ENCODE measurements at places on chromosomes 11 and 22.
A peak's percentile ranks its signal among the peaks of the same experiment; 100 is the strongest.

DNA sequence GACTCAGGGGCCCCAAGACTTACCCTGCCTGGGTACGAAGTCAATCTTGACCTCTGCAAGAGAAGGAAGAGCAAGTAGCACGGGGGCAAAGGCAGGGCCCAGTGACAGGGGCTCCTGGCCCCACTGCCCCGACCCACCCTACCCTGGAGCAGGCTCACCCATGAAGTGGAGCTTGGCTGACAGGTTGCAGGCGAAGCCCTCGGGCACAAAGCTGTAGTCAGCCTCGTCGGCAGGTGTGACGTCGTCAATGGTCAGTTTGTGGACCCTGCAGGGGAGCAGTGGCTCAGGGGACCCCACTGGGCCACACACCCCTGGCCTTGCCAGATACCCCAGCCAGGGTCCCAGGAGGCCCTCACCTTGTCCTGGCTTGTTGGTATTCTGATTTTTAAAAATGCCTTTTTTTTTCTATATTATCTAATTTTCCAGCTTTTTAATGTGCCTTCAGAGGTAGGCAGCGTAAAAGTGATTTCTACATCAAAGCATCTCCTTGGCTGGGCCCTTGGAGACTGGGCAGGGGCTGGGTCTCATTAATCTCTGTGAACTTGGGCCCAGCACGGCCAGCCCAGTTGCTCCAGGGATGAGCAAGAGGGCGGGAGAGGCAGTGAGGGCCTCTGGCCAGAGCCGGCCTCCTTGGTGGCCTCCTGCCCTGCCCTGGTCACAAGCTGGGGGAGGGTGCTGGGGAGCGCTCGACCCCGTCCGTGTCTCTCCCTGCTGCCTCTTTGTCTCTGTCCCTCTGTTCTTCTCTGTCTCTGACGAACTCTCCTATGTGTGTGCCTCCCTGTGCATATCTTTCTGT lies 11.3 kb downstream of the MYBPC3 start:
- no peak for DNase-seq

- DNase-seq, result no peak
These were observed 9.0 kb downstream of the RAC2 start for GRCh38 chr22:37234736-37235711.

DNA sequence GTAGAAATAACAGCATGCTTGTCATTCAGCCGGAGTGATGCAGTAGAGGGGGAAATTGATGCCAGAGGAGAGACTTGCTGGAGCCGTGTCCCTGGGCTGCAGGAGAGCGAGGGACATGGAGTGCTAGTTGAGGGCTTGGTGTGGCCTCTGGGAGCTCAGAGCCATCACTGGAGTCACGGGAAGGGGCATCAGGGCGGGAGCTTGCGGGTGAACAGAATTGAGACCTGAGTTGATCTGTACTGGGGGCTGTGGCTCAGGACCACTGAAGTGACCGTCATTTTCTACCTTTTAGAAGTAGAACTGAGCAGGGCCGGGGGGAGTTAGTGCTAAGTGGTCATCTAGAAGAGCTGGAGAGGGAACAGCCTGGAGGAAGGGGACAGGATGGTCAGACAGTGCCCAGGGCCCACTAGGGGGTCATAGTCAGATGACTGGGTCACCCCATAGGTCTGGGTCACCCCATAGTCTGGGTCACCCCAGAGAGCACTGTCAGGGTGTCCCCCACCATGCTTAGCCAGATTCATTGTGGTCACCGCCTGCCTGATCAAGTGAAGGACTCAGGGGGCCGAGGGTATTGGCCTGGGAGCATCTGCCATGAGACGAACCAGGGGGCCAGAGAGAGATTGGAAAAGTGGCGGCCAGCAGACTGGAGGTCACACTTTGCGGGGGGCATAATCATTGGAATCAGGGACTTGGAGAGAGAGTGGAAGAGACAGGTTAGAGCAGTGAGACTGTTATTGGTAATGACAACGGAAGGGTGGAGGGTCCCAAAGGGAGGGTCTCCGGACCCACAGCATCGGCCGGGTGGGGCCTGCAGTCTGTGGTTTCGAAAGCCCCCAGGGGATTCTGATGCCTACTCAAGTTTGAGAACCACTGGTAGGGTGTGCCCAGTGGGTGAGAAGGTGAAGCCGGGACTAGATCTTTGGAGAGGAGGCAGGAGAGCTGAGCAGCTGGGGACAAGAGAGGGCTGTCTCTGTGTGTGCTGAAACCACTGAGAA lies 15.2 kb downstream of the RIBC2 start:
- DNase-seq, result no peak

DNA sequence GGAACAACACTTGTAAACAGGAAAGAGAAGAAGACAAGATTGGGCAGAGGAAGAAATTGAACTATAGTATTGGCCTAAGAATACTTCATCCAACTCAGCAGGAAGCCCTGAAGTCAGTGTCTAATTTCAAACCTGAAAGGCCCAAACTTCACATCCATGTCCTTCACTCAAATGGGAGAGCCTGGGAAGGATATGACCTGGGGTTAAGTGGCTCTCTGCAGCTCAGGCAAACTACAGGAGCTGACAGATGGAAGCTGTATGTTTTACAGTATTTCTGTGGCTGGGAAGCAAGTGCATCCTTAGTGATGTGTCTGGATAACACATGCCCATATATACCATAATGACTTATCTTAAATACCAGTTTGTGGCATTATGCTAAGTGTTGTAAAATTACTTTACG lies 196.2 kb downstream of the SOX6 start:
- DNase-seq, result no peak

- DNase-seq, result no peak
These were observed 2.0 kb downstream of the SERPINH1 start for GRCh38 chr11:75563978-75564552.

- DNase-seq, result no peak
These were observed 19.4 kb upstream of the P2RY2 start for GRCh38 chr11:73198677-73199076.

DNA sequence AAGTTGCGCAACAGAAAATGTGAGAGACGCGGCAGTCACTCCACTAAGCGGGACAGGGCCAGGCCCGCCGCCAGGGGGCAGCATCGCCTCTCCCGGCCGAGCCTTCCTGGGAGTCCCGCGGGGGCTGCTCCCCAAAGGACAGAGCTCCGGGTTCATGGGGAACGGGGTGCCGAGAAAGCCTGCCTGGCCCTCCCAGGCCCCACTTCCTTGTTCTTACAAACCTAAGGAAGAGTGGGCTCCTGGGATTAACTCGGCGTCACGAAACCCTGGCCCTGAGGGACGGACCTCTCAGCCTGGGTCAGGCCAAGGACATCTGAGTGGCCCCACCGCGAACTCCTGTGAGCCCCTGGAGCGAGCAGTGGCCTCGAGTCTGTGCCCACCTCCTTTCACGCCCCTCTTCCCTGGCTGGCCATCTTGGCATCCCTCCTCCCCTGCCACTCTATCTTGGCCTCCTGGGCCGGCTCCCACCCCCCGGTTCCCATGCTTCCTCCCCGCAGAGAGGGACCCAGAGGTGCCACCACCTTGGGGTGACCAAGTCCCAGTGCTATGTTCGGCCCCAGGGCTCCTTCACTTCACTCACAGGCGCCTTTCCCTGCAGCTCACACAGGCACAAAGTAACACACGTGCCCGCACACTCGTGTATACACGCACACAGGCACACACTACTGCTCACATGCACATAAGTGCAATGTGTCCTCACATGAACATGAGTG lies 99.9 kb upstream of the FGF3 start:
- peak; percentile 58 for DNase-seq

DNA sequence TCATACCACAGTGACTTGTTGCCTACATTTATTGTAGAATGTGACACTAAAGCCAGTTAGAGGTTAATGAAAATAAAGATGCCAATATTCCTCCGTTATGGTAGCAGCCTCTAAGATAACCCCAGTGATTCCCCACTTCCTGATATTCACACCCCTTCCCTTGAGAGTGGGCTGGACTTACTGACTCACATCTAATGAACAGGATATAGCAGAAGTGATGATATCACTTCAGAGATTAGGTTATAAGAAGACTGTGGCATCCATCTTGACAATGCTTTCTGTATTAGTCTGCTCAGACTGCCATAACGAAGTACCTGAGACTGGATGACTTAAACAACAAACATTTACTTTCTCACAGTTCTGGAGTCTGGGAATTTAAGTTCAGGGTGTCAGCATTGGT lies 149.6 kb upstream of the MTNR1B start:
- no peak for DNase-seq

DNA sequence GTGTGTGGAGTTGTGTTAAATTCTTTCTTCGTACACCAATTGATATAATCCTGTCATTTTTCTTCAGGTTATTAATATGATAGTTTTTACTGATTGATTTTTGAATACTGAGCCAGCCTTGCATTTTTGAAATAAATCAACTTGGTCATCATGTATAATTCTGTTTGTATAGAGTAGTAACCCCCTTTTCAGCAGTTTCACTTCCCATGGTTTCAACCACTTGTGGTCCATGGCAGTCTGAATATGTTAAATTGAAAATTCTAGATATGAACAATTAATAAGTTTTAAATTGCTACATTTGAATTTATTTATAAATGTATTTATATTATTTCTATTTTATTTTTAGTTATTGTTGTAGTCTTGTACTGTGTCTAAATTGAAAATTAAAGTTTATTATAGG lies 32.6 kb downstream of the MS4A6A start:
- DNase-seq, result no peak

DNA sequence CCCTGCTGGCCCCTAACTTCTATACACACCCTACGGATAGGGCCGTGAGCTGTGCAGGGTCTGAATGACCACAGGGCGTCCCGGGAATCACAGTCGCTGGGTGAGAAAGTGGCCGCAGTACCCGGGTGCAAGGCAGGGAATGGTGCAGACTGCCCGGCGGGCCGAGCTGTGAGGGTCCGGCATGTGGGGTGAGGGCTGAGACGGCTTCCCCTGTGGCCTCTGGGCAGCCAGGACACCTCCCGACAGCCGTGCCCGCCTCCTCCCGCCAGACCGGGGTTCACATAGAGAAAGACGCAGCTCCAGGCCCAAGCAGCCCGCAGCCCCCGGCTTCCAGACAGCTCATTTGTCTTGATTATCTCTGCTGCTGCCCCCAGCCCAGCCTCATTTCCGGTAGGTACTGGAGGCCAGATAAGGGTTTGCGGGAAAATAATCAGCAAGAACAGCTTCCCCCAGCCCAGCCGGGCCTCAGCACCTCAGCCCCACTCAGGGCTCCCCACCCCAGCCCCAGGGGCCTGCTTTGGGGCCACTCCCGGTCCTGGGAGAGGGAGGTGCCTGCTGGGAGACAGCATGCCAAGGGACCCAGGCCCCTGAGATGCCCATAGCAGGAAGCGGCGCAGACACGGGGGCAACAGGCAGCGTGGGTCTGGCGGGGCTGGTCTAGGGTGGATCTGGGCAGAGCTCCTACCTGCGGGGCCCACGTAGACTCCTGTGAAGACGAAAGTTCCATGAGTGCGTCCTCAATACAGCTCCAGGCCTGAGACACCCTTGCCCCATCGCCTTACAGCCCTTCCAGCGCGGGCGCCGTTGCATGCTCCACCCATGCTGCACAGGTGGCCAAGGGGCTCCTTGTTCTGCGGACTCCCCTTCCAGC lies 123.1 kb downstream of the BRD1 start:
- no peak for DNase-seq

DNA sequence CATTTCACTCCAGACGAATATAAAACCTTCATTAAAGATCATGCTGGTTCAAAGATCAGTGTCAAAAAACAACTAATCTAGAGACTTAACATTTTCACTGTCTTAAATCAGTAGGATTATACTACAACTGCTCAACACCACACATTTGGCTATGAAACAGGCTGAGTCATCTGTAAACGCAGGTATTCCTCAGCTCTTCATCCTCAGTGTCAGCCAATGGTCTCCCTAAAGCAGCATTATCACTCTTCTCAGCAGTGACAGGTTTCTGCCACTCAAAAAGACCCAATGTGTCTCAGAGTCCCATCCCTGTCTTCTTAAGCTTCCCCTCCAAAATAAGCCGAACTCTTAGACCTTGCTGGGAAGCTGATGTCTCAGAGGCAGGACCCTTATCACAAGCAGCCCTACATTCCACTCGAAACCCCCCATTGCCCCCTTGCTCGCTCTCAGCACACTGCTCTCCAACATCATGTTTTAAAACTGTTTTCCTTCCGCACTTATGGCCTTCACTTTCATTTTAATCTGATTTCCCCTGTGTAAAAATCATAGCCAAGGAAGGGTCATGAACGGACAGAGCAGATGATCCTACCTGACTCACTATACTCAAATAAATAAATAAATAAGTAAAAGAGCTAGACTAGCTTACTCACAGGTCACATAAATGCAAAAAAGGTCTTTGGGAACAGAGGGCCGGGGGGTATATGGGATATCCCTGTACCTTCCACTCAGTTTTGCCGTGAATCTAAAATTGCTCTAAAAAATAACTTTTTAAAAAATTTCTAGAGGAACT lies 23.0 kb downstream of the CDON start:
- no peak for DNase-seq

- no peak for DNase-seq
These were observed 10.5 kb downstream of the TIMP3 start for GRCh38 chr22:32811788-32812545.

DNA sequence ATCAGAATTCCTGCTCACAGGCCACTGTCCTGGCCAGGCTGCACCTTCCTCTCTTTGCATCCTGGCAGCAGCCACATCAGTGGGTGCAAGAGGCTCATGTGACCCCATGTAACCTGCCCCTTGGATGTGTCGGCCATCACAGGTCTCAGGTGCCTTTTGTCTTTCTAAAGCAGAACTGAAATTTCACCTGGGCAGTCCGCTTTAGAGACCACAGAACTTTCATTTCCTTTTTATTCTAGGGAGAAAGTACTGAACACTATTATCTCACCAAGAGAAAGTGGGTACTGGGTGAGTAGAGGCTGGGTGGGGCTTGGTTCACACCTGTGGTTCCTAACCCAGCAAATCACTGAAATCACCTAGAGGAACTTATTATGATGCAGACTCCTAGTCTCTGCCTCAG lies 51.7 kb upstream of the NUP160 start:
- DNase-seq, result no peak

GRCh38 chr22:42994917-42995562 lies 19.9 kb downstream of the PACSIN2 start:
- no peak for DNase-seq

GRCh38 chr11:3046190-3046589 lies 11.0 kb downstream of the CARS1 start:
- no peak for DNase-seq

- DNase-seq, result no peak
These were observed 28.9 kb upstream of the GAL start for GRCh38 chr11:68655406-68655805.

- no peak for DNase-seq
These were observed 5.2 kb downstream of the IGSF9B start for GRCh38 chr11:133951327-133952198.

GRCh38 chr11:79440571-79441460 lies at the start of gene TENM4:
Gene TENM4 (minus strand): TSS chr11:79441030. CDS start chr11:79069944, 371,086 bp downstream.
- no peak for DNase-seq

DNA sequence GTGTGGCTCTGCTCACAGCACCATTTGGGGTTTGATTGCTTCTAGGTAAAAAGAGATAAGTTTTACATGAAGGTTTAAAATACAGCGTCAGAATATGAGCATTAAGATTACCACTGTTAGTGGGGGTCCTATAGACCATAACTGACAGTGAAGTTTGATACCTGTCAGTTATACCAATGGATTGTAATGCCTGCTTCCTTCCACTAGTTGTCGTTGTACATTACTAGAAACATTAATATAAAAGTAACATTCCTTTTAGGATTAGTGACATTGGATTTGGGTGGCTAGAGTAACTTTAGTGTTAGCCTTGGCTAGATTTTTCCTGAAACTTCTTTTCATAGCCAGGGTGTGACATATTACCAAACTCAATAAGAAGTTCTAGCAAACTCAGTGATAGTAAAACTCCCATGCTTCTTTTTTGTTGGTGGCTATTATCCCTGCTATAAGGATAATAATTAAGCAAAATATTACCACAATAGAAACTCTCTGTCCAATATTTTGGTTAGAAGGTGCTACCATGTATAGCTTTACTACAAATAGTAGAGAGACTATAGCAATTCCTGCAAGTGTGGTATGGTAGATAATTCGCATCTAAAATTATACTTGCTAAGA lies 57.1 kb downstream of the FAM181B start:
- no peak for DNase-seq

Measured in stimulated activated CD4-positive, alpha-beta T cell treated with anti-CD3 and anti-CD28 coated beads, Interleukin-1b, Interleukin-23, amount 100 ng/mL, for 1 hour (primary cell).